ENCODE measurements at places on chromosomes 11 and 22. TPM values are rescaled to one million over a fixed set of nuclear protein-coding genes. Genes with fewer than 3 reads are reported as not detected.
A peak's percentile ranks its signal among the peaks of the same experiment; 100 is the strongest.

The TSSK2 gene
- not detected for total RNA-seq

The KRTAP5-9 gene
- 0.38 TPM for total RNA-seq

The OR4D9 gene
- 0.05 TPM for total RNA-seq

The LDHAL6A gene
- total RNA-seq, result 0.91 TPM

The ANO3 gene
- 0.14 TPM for total RNA-seq

The MRGPRE gene
- not detected for total RNA-seq

The TREH gene
- total RNA-seq, result 0.66 TPM

The BAD gene
- total RNA-seq, result 60.6 TPM

The SHANK2 gene
- 7.2 TPM for total RNA-seq

GRCh38 chr11:123245567-123245966 lies 50.5 kb upstream of the CLMP start:
- ATAC-seq, result no peak

- no peak for ATAC-seq
These were observed 123.0 kb downstream of the SGSM3 start for GRCh38 chr22:40493441-40493840.

DNA sequence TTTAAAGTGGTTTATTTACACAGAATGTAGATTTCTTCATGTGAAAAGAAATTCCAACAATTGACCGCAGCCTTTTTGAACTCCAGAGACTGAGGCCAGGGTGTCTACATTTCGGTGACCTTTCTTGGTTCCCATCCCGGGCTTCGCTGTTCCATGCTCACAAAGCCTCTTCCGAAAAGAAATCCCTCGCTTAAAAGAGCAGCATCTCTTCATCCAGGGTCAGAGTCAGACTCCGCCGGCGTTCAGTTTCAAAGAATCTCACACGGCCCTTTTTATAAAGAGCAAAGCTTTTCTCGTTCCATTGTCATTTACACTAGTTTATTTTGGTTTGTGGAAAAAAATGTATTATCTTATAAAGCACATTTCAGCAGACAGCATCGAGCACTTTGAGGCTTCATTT lies 530.6 kb upstream of the B3GAT1 start:
- ATAC-seq, result no peak

DNA sequence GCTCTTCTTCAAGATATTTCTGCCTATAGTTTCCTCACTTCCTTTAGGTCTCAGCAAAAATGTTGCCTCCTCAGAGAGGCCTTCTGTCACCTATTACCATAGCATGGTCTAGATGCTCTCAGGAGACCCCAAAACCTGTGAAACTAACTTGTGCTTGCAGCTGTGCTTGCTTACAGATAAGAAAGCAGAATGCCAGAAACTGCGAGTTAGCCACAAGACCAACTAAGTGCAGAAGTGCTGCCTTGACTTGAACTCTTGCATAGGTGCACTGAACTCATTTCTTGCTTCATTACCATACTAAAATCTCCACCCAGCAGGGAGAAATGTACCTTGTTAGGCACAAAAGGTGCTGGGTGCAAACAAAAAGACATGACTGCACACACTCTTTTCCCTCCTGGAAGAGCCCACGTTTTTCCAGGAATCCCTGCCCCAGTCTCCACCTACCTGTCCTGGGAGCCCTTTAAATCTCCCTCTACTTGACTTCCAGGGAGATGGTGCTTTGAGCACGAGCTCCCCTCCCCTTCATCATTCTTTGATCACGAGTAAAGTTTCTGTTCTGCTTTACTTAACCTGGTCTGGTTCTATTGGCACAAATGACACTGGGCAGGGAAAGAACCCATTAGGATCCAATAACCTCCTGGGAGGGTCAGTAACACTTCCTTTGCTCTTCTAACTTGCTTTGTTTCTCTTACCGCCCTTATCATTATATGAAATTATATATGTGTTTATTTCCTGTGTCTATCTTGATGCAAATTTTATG lies 137.7 kb upstream of the DDI1 start:
- ATAC-seq, result no peak

GRCh38 chr11:91698845-91699244 lies 525.8 kb upstream of the FAT3 start:
- no peak for ATAC-seq

DNA sequence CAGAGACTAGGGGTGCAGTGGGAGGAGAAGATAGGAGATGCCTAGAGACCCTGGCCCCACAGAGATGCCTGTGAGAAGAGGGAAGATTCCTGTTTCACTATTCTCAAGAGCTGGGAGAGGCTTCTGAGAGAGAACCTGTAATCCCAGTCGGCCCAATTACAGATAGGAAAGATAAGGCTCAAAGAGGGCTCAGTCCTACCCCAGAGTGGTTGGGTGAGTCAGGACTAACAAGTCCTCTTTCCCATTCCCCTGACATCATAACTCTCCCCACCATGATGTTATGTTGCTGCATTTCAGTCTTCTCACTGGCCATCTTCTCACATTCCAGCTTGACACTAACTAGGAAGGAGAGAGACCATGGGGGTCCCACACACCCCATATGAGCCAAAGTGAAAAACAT lies 17.9 kb downstream of the ARHGEF12 start:
- ATAC-seq, result peak; percentile 14

DNA sequence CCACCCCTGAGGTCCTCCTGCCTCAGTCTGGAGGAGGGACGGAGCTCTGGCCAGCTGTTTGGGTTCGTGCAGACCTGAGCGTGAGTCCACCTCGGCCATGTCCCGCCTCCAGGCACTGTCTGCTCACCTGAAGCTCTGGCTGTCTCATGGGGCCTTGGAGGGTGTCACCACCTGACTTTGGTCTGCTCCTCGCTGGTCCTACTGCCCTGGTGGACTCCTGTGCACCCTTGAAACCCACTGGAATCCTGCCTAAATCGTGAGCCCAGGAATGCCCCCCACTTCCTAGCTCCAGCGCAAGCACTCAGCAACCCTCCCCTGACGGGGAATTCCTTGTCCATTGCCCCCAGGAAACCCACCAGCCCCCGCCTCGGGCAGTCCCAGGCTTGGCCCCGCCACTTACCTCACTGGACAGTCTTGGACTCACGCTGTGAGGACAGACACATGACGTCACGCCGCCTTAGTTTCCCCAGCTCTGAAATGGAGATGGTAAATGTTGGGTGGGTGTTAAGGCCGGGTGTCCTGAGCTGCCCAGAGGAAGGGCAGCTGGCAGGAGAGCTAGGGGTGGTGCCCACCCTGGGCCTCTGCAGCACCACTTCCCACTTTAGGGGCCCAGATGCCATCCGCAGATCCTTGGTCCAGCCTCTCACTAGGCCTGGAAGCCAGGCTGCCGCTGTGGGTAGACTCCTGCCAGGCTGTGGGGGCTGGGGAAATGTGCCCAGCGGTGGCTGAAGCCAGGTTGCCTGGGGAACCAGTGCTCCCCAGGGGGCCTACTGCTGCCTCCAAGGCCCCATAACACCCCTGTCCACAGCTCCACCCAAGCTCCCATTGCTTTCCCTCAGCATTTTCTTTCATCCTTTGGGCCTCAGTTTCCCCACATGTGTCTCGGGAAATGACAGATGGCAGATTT lies 18.2 kb upstream of the TBX1 start:
- ATAC-seq, result no peak

DNA sequence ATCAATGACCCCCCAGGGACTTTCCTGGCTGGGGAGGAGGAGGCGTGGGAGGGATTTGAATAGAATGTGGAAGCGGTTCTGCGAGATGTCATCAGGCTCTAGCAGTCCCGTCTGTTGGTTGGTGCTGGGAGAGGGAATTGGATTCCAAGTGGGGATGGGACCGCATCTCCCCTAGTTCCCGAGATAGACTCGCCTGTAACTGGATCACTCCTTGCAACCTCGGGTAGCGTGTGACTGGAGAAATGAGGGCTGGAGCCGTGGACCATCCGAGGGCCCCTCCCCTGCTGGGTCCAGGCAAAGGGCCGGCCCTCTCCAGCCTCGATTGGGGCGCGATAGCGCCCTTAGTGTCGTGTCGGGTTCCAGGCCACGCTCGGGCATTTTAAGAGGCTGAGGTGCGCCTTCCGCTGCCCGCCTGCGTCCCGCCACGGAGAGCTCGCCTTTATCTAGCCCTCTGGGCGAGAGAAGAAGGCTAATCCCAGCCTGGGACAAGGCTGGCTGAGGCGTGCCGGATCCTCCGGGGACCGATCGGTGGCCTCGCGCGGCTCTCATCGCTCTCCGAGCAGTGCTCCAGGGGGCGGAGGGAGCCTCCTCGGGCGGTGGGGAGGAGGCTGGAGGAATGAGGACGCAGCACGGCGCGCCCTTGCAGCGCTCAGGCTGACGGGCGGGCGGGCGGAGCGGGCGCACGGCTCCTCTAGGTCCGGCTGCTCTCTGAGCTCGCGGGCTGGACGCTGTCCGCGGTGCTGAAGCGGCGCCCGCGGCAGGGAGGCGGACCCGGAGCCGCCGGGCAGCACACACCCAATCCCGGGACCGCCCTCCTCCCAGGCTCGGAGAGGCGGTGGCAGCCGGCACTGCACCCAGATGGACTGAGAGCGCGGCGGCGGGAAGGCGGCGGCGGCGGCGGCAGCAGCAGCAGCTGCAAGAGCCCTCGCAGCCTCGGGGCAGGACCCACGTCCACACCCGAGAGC lies 107.8 kb downstream of the OSBP2 start:
- ATAC-seq, result peak; percentile 85

- ATAC-seq, result no peak
These were observed 43.0 kb downstream of the BTG4 start for GRCh38 chr11:111469200-111469599.

GRCh38 chr11:46659908-46660307 lies 40.5 kb downstream of the ARHGAP1 start:
- no peak for ATAC-seq

- ATAC-seq, result no peak
These were observed 46.2 kb upstream of the A4GALT start for GRCh38 chr22:42766860-42767259.

- no peak for ATAC-seq
These were observed 24.5 kb upstream of the SESN3 start for GRCh38 chr11:95255251-95256145.

DNA sequence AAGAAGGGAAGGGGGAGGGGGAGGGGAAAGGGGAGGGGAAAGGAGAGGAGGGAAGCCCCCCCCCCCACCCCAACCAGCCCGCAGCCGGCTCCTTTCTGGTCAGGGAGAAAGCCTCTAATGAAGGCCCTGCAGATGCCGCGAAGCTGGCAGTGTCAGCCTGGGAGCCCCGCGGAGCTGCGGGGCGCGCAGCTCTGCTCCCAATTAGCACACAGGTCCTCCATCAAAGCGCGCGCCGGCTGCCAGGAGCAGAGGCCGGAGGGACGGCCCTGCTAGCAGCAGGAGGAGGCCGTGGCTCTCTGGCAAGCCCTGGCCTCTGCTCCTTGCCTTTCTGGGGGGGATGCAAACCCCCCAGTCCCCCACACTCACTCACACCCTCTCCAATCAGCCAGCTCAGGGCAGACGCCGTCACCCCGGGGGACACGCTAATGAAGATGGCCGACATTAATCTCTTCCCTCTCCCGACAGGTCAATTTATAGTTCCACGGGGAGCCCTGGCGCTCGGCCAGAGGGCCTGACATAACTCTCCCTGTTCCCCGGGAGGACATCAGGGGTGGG lies 70.5 kb upstream of the TCF20 start:
- no peak for ATAC-seq

- no peak for ATAC-seq
These were observed 233.5 kb upstream of the B3GAT1 start for GRCh38 chr11:134645576-134645975.

GRCh38 chr22:30609260-30610185 lies 2.5 kb downstream of the TCN2 start:
- ATAC-seq, result peak; percentile 55

- no peak for ATAC-seq
These were observed 98.2 kb upstream of the PRR5 start for GRCh38 chr22:44603767-44604166.

DNA sequence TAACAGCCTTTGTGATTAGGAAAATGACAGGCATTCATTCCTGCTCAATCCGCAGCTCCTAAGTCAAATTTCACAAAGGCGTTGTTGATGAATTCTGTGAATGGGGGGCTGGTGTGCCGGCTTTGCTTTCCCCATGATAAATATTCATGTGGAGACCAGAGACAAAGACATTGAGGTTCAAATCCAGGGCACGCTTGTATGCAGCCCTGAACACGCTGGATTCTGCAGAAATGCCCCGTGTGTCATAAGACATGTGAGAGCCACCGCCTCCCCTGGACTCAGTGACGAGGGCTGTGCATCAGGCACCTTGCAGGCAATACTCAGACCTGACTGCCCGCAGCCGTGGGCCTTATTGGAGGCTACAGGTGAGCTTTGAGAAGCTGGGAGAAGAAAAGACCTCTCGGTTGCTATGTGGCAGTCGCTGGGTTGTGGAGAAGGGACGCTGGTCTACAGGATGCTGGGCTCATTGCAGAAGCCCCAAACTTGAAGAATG lies 906.2 kb downstream of the BRD1 start:
- no peak for ATAC-seq

DNA sequence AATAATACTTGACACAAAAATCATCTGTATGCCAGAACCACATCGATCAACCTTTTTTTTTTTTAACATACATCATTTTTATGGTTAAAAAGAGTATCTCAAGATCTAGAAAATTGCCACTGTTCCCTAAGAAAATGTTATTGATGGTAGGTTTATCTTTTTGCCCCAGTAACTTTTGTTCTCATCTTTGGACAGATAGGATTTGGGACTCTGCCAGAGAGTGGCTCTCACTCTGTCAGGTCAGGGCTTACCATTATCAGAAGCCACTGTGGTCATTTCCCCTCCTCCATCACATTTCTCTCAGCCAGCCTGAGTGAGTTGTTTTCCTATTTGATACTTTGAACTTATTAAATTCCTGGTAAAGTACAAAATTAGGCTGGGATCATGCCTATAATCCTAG lies 47.9 kb upstream of the YWHAH start:
- ATAC-seq, result no peak

GRCh38 chr22:25137577-25138525 lies 61.8 kb upstream of the CRYBB3 start:
- no peak for ATAC-seq

- ATAC-seq, result no peak
These were observed 21.9 kb upstream of the PANX1 start for GRCh38 chr11:94106716-94107115.

GRCh38 chr11:20353829-20354434 lies 9.6 kb upstream of the HTATIP2 start:
- peak; percentile 57 for ATAC-seq

- peak; percentile 21 for ATAC-seq
These were observed 72.7 kb upstream of the PRDM11 start for GRCh38 chr11:45073685-45074141.

GRCh38 chr11:18010121-18010670 lies 2.7 kb downstream of the SERGEF start:
- ATAC-seq, result no peak

DNA sequence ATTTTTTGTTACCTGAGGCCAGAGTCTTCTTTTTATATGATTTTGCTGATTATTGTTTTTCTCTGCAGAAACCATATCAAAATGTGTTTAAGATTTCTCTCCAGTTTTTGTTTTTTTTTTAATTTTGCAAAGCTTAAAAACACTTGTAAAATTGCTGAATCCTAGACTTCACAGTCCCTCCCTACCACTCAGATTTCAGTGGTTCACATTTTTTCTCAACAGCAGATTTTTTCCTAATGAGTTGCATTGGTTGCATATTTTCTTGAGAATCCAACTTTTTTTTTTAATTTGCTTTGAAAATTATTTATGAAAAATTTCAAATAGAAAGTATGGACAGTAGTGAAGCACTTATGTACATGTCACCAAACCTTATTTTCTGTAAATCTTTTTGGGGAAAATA lies 5.8 kb downstream of the ARL14EP start:
- ATAC-seq, result no peak

GRCh38 chr22:44363980-44364750 lies 51.4 kb upstream of the SHISAL1 start:
- no peak for ATAC-seq

Measured in motor neuron (in vitro differentiated cells).